ENCODE measurements at places on chromosomes 7 and 10.

- no peak for DNase-seq
Measured at GRCh38 chr10:30928742-30929141, 102.9 kb downstream of the ZNF438 start.

DNA sequence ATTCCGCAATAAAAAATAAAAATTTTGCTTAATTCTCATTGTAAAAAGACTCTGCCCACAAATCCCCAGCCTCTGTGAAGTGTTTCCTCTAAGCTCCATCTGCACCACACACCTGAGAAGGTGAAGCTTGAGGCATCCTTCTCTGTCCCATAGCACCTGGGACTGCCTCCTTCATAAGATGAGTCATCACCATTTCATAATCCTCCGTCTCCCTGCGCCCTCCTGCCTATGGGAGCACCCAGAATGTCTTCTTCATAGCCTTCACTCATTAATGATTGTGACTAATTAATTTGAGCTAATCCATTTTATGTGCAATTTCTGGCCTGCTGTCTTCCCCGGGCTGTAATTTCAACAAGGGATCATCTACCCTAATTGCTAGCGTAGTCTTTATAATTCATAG lies 90.3 kb downstream of the WDR11 start:
- no peak for DNase-seq

- DNase-seq = no peak
Measured at GRCh38 chr7:126303926-126304325, 948.8 kb downstream of the GRM8 start.

DNA sequence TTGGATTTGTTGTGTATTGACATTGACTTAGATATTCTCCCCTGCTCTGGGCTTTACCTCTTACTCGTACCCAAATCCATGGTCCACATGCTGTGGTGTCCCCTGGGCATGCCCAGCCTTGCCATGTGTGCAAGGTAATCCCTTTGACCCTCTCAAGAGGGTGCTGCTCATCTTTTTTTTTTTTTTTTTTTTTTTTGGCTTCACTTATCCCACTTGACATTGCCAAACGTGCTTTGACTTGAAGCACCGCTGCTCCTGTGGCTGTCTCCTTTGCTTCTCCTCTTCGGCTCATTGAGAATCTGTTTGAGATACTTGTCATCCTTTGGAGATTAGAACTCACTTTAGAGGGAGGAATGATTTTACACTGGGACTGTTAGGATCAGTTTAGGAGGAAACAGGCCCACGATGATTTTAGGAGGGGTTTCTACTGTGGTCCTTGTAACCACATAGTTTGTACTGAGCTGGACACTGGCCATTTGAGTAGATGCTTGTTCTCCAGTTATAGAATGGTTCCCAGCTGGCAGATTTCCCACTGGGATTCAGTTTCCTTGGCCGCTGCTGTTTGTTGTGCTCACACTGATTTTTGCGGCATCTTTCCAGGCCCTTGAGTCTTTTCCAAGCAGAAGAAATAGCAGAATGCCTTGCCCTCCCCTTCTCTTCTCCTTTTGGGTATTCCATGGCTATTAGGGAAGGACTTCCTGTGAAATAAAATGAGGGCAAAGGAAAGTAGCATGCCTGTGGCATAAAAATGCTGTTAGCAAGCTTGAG lies 184.8 kb downstream of the AUTS2 start:
- DNase-seq = peak; percentile 32

DNA sequence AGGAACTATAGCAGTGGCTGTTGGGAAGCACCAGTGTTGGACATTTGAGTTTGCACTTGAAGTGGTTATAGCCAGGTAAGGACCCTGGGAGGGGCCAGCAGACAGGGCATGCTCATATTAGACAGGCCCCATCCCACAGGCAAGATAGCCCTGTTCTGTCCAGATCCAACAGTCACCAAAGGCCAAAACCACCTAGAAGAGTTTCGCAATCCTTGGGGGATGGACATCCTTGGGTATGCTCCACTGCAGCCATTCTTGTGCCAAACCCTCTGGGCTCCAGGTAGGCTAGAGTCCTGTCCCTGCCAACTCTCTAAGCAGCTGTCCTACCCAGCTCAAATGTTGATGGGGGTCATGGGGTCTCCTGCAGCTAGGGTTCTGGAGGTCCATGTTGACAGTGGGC lies 76.8 kb downstream of the TMEM26 start:
- DNase-seq = no peak

DNA sequence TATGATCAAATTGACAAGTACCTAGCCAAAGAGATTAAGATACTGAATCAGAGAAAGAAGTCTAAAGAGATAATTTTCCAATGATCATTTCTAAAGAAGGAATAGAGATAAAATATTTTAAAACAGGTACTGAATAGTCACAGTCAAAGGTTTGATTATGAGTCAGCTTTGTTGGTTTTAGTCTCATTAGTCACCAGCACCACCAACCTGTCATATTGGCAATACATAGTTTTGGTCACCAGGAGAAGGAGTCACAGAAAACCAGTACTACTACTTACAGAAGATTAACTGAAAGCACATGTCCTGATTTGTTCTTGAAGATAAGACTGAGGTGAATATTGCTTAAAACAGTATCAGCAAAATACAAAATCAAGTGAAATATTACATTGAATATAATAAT lies 34.6 kb downstream of the ZEB1 start:
- peak; percentile 20 for DNase-seq

DNA sequence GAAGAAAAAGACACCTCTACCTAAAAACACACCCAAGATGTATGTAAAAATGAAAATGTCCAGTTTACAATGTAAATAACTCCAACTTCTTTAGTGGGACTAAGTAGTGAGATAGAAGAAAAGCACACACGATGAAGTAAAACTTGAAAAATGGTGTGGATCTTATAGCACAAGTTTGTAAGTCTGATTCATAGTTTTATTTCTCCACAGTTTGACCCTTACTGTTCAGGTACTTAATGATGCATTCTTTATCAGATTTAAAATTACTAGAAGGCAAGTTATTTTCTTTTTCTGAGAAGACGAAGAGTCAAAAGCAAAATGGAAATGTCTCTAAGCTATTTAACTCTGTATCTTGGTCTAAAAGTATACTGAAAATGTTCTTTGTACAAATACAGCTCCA lies 6.1 kb downstream of the NAMPT start:
- no peak for DNase-seq

GRCh38 chr10:87721781-87722180 lies 62.1 kb downstream of the PAPSS2 start:
- no peak for DNase-seq

DNA sequence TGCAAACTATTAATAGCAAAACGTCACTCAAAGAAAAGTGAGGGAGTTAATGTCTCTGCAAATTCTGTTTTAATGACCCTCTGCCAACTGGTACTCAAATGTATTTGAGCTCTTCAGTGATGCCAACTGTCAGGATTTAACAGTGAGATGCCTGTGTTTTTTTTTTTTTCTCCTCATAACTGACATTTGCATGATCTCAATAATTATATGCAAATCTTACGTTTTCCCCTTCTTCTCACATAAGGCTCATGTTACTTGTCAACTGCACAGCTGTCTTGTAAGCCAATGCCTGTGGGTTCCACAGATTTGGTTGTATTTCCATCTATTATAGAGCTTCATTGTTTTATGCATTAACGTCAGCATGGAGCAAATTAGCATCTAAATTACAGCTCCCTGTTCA lies 38.2 kb downstream of the PPP1R3A start:
- DNase-seq = no peak

DNA sequence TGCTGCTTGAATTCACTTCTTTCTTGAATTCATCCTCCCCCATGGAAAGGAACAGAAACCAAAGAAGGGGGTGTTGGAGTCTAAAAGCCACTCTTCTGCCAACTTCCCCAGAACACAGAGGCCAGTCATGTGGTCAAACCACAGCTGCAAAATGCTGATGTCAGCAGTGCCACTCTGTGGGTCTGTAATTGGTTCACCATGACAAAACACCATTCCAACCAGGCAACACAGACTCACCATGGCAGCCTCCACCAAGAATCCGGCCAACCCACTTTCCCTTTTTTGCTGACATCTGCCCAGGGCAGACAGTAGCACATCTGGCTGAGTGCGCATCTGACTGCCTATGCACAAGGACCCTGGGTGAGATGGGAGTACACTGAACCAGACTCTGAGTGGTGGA lies 16.8 kb downstream of the OSBPL3 start:
- DNase-seq = no peak

DNA sequence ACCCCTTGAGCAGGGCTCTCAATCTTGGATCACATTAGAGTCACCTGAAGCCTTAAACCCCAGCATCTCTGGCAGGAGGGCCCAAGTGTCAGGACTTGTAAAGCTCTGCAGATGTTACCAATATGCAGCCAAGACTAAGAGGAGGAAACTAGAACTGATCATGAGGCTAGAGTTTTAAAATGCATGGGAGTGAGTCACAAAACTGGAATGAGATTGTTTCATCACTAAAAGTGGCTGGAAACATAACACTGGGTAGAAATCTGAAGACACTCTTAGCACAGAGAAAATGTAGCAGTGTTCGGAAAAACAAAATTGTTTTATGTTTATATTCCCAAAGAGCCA lies 63.3 kb upstream of the GHITM start:
- peak; percentile 69 for DNase-seq

GRCh38 chr7:18638594-18639452 lies 143.3 kb downstream of the HDAC9 start:
- DNase-seq = no peak

GRCh38 chr10:24950439-24950838 lies 2.0 kb downstream of the PRTFDC1 start:
- DNase-seq = no peak

GRCh38 chr7:97272237-97272975 lies 154.9 kb downstream of the SDHAF3 start:
- DNase-seq = no peak

GRCh38 chr10:33160151-33160550 lies 174.3 kb downstream of the NRP1 start:
- no peak for DNase-seq

- no peak for DNase-seq
Measured at GRCh38 chr7:24135003-24135817, 148.8 kb upstream of the NPY start.

GRCh38 chr7:360454-361100 lies 70.6 kb downstream of the FOXL3 start:
- DNase-seq = no peak

GRCh38 chr7:124106575-124106974 lies 73.7 kb upstream of the TMEM229A start:
- no peak for DNase-seq

DNA sequence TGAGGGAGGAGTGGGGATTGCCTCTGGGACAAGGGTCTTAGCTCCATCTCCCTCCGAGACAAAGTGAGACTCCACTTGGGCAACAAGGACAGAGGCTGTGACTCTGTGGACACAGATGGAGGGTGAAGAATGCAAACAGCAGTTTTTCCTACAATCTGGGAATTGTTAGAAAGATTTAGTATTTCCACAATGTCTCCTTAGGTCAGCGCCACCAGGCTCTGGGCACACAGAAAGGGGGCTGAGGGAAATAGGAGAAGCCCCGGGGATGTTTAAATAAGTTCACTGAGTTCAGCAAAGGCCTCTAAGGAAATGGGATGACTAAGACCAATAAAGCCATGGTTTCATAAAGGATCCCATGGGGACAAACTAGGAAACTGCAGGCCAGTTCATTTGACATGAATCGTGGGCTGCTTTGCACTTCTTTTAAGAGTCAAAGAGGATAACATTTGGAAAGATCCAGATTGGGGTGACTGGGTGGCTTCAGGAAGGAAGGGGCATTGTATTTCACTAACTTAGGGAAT lies 219.8 kb upstream of the GLI3 start:
- DNase-seq = no peak

GRCh38 chr7:67654642-67655041 lies 658.0 kb downstream of the TYW1 start:
- no peak for DNase-seq

DNA sequence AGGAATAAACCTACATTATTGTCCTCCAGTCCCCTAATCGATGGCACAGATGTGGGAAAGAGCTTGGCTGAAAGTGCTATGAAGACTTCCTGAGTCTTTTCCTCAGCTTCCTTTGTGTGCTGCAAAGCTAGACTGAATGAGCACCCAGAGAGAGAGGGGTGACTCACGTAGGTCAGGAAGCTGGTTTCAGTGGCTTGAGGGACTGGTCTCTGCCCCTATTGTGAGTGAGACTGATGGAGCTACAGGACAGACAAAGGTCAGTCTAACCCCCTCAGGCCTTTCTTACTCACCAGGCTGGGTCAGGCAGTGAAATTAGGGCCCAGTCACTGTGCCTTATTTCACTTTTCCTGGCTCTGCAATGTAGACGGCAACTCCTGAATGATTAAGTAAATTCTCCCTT lies 171.1 kb upstream of the GRB10 start:
- DNase-seq = no peak

DNA sequence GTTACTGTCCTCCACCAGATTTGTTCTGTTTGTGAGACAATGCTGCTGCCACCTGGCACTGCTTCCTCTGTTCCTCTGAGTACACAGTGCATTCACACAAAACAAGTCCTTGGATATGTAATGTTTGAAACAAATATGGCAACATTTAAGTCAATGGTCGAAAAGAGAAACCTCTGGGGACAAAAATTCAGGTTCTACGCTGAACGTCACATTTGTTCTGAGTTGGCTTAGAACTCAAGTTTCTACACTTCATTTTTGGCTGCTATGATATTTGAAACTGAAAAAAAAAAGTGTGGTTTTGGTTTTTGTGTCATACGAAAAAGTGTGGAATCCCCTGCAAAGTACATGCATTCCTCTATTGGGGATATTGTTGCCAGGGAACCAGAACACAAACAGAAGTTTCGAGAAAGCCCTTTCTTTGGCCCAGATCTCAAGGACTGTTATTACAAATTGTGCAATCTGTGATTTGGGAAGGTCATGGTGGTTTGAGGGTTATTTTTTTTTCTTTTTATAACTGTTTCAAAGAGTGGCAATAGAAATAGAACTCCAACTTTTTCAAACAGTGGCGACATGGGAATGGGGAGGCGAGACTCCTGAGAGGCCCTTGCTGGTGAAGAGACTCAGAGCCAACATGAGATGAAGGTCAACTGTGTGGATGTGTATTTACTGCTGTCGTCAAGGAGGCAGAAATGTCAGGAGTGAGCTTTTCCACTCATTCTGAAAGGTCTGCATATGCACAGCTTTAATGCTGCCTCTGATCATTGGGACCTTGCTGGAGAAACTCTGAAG lies 127.5 kb downstream of the CUBN start:
- peak; percentile 96 for DNase-seq

- DNase-seq = peak; percentile 80
Measured at GRCh38 chr10:24153031-24153430, 55.9 kb upstream of the KIAA1217 start.

DNA sequence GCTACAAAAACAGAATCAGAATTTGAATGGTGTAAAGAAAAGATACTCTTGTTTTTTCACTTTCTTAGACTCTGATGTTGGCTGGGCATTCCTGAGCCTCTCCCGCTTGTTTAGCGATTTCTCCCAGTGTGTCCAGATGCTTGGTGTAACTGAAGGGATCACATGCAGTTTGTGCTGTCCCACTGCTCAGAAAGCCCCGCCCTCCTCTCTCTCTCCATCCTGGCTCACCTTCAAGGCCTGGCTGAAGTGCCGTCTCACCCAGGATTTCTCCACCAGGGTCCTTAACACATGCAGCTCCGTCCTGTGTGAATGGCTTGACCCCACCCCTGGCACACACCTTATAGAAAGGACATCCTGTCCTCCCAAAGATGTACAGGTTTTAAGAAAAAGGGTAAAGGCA lies 437.1 kb downstream of the LRMDA start:
- DNase-seq = no peak

Measured in fibroblast of skin of left biceps (primary cell).